WTC11 (cell line): ENCODE measurements at places on chromosomes 6 and 20. TPM values are rescaled to one million over a fixed set of nuclear protein-coding genes. Genes with fewer than 3 reads are reported as not detected.
A peak's percentile ranks its signal among the peaks of the same experiment; 100 is the strongest.

Gene SLC22A2
- total RNA-seq = 0.44 to 0.96 TPM (median 0.78 TPM) in 3 replicates

Gene TCF15
- 3.8 to 5.8 TPM (median 4.6 TPM) in 3 replicates for total RNA-seq

Gene DEF6
- 11.3 to 12.8 TPM (median 11.4 TPM) in 3 replicates for total RNA-seq

Gene SIRT5
- total RNA-seq = 11.8 to 16.3 TPM (median 15.5 TPM) in 3 replicates

Gene FLRT3
- total RNA-seq = 0.50 to 1.0 TPM (median 0.79 TPM) in 3 replicates

Gene PTGIS
- 24.3 to 37.0 TPM (median 34.4 TPM) in 3 replicates for total RNA-seq

Gene SPTLC3
- total RNA-seq = 0.13 to 0.64 TPM (median 0.48 TPM) in 3 replicates

Gene LY6G6F
- not detected in 3 replicates for total RNA-seq

Gene STX11
- 0.17 to 0.30 TPM (median 0.27 TPM) in 3 replicates for total RNA-seq

Gene SNHG17
- 52.0 to 71.6 TPM (median 57.4 TPM) in 3 replicates for total RNA-seq

Gene OR2H1
- not detected in 3 replicates for total RNA-seq

Gene CRYBG1
- total RNA-seq = 9.1 to 10.1 TPM (median 9.3 TPM) in 3 replicates

DNA sequence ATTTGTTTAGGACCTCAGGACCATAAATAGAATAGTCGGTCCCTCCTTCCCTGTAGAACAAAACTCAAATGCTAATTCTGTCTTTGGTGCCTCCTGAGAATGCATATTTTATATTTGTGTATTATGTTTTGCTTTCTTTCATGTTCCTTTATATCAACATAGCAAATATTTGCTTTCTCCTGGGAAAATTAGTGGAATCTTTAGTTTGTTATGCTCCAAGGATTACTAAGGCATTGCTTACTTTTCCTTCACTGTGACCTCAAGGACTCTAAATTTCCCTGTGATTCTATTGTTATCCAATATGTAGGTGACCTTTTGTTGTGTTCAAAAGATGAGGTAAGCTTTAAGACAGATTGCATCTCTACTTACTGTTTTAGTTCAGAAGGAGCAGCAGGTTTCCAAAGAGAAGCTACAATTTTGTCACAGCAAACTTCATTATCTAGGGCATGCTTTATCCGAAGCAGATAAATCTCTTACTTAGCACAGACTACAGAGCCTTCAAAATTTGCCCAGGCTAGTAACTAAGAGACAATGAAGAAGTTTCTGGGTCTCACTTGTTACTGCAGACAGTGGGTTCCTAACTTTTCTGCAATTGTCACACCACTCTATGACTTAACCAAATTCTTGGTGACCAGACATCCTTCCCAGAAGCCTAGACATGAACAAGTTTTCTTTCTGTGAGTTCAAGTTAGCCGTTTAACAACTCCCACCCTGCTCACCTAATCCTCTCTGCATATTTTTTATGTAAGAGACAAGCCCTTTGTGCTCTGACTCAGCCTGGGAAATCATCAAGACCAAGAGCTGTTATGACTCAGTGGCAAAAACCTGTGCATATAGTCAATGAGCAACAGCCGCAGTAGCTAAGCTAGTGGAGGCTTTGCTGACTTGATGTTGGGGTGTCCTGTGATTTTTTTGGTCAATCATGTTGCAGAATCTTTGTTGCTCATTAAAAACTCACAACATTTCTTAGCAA, 378.8 kb downstream of the QKI start:
- no peak for DNase-seq

GRCh38 chr6:43790031-43790430, 20.0 kb downstream of the VEGFA start:
- no peak for DNase-seq

DNA sequence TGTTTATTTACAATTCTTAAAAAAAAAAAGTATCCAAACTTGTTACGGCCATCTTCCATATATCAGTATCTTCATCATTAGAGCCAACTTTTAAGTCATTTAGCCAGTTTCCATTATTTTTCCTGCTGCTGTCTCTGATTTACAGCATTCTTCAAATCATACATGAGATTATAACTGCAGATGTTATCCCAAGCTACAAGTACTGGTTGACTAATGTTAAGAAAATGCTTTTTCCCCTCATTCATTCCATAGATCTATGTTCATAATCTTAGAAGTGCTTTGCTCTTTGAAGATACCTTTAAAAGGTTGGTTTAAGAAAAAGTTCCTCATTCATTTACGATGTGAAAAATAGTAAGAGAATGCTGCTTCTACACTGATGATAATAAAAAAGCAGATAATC, 158.7 kb downstream of the RNGTT start:
- DNase-seq = no peak

DNA sequence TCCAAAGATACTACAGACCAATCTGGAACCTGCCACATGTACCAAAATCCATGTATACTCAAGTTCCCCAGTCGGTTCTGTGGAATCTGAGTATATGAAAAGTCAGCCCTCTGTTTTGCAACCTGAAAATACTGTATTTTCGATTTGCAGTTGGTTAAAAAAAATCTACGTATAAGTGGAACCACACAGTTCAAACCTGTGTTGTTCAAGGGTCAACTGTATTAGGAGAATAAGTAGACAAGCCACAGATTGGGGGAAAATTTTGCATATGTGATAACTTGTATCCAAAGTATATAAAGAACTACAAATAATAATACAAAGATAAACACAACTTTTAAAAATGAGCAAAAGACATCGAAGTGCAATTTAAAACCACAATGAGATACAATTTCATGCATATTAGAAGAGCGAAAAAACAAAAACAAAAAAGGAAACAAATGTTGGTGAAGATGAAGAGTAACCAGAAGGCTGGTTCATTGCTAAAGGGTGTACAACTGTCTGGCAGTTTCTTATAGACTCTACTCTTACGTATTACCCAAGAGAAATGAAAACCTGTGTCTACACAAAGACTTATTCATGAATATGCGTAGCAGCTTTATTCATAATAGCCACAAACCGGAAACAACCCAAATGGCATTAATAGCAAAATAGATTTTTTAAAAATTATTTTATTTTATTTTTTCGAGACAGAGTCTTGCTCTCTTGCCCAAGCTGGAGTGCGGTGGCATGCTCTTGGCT, 180.8 kb downstream of the BCAS1 start:
- no peak for DNase-seq

DNA sequence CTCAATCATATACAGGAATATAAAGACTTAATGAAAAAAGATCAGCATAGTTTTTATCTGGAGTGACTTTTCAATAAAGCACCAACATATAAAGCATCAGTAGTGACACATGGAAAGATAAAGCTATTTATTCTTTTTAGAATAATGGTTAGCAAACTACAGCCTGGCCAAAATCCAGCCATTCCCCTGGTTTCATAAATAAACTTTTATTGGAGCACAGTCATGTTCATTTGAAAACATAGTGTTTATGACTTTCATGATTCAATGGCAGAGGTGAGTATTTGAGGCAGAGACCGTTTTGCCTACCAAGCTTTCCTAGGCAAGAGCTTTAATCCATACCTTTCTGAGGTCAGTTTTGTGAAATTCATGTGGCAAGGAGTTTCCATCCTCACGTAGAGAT, 153.5 kb downstream of the RPS12 start:
- no peak for DNase-seq

GRCh38 chr6:147227770-147228320, 23.6 kb downstream of the STXBP5 start:
- no peak for DNase-seq

DNA sequence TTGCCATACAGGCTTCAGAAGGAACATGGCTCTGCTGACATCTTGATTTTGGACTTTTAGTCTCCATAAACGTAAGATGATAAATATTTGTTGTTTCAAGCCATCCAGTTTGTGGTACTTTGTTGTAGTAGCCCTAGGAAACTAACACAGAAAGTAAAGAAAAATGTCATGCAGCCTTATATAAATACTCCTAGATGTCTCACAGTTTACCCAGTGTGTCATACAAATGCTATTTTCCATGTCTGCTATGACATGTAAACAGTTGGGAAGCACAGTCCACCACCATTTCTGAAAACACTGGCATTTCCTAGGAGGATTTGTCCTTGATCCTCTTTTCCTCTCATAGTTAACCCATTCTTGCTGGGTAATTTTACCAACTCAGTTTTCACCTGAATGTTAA, 30.6 kb upstream of the ME1 start:
- DNase-seq = no peak

DNA sequence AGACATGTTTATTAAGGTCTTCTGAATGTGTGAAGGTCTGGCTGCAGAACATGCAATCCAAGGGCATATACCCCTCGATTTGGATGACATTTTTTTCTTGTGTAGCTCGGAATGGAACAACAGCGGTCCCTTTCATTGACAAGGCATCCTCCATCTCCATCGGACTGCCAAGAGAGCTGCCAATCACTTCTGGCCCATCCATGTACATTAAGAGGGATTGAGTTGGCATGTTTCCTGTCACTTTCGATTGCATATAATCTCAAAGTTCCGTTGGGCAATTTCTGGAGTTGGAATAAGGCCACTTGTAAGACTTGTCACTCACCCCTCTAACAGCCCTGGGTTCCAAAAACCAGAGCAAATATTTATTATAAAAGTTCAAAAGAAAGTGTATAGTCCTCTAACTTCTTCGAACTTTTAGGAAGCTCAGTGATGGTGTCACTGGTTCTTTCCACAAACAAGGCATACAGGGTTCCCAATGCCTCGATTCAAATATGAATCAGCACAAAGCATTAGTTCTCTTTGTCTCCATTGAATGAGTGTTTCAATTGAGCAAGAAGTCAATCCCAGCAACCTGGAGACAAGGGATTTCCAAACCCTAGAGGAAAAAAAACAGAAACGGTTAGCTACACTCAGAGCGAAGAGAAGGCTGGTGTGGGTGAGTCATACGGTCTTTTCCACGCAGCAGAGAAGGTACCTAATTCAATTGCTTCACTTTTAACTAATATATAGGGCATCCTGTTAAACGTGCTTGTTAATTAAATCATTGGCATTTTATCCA, 10.9 kb downstream of the ZNF217 start:
- no peak for DNase-seq

GRCh38 chr6:164825386-164825785, 484.0 kb downstream of the C6orf118 start:
- DNase-seq = no peak

DNA sequence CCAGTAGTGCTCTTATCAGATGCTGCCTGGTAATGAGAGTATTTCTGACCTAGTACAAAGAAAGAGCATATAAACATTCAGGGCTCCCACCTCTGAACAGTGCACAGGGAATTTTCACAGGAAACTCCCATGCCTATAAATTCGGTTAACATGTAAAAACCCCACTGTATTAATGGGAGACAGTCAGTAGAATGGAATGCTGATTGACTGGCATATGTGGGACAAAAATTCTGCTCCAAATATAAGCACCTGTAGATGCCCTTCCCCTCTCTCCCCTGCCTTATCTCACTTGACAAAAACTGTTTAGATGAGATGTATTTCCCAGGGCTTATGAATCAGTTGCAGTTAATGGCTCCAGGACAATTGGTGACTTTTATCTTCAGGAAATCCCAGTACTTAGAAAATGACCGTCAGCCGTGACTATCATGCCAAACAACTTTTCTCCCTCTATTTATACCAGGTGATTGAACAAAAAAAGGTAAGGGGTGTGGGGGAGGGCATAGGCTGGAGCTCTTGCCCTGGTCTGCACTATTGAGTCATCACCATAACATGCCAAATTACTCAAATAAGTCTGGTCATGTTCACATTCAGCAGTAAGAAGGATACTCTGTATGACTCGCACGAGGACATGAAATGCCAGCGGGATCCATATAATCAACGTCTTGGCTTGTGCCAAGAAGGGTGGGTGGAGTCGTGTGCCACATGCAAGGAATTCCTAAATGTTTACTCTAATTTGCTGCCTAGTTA, 176.4 kb upstream of the BMP2 start:
- DNase-seq = no peak

GRCh38 chr6:142444881-142445301, 143.1 kb downstream of the ADGRG6 start:
- no peak for DNase-seq

DNA sequence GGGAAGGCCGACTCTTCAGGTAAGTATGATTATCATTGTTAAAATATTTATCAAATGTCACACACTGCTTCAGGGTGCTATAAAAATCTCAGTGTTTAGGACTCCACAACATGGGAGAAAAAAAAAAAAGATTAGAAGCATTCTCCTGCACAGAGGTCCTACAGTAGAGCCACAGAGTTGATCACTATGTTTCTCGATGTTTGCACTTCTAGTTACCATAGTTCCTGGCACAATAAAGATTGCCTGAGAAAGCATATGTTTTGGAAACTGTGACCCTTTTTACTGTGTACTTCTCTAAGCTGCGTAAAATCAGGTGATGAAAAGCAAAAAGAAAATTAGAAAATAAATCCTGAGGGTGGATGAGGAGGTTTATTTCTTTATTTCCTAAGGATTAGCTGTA, 269.9 kb upstream of the SYNCRIP start:
- DNase-seq = no peak

- DNase-seq = peak; percentile 78
Measured at GRCh38 chr20:1803061-1803931, 91.9 kb upstream of the SIRPA start.

DNA sequence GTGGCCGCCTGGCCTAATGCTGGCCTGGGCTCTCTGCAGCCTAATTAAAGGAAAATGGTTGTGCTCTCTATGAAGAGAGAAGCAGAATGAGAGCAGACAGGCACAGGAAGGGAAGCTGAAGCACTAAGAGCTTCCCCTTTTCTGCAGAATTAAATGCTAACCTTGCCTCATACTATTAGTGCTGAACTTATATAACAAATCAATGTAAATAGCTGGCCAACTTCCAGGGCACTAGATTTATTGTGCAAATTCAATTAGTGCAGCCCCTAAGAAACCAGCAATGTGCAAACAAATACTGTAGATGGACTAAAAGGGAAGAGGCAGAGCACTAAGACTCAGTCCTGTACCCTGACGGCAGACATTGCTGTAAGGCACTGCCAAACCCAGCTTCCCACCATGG, 36.1 kb upstream of the INSM1 start:
- DNase-seq = no peak

DNA sequence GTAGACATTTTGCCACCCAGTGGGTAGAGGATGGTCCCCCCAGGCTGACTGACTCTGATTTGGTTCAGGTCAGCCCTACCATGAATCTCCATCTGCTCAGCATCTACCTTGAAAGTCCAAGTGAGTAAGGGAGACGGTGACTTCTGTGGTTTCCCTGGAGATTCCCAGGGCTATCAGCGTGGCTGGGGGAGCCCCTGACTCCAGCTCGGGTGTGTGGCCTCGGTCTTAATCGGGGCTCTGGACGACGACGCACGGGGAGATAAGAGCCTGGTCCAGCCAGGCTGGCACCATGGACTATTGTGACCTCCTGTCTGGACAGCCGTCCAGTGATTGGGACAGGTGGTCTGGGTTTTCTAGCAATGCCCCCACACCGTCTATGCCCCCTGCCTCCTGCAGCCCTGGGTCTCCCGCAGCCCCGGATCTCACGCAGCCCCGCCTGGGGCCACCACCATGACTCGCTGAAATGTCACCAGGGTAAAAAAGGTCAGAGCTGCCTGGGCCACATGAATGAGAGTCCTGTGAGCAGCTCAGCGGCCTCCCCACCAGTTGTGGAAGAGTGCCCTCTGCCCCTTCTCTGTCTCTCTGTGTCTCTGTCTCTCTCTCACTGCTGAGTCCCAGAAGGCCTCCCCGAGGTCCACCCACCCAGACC, 47.1 kb upstream of the GATA5 start:
- no peak for DNase-seq

- no peak for DNase-seq
Measured at GRCh38 chr6:25166955-25167748, 112.0 kb upstream of the CARMIL1 start.

- DNase-seq = no peak
Measured at GRCh38 chr6:155519176-155519738, 63.6 kb upstream of the NOX3 start.
